ENCODE measurements at places on chromosomes 2 and 18.

- DNase-seq, result no peak
These were observed 254.0 kb upstream of the DSEL start for GRCh38 chr18:67770520-67770919.

GRCh38 chr2:140929849-140930248, 1201.0 kb downstream of the LRP1B start:
- peak; percentile 5 for DNase-seq

DNA sequence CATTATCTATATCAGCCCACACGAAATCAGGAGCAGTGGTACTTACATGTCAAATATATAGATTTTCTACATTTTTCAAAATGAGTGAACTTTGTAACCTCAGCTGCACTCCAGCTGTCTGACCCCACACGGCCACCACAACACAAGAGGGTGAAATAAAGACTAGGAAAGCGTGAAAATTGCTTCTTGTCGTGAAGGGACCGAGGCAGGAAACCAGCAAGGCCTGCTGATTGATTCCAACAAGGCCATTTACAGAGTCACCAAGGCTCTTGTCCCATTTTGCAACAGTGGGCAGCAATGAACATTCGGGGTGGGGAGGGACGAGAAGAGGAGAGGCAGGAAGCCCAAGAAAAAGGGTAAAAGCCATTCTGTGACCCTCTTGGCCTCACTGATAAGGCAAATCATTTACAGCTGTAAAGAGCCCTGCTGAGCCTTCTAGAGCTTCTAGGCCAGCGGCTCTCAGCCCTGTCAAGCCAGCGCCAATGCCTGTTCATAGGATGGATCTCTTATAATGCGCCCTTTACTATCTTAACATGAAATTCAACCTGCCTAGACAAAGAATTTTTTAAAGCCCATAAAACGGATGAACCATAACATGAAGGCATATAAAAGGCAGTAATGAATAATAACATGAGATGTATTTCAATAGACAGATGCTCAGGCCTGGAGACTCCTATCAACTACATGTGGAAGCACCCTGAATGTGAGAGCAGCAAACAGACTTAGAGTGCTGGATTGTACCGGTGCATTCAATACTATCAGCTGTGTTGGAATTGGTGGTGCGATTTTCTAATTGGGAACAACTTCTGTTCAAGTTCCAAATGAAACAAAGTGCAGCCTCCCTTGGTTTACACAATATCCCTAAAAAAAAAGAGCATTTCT, 269.0 kb downstream of the CDCA7 start:
- DNase-seq, result no peak

DNA sequence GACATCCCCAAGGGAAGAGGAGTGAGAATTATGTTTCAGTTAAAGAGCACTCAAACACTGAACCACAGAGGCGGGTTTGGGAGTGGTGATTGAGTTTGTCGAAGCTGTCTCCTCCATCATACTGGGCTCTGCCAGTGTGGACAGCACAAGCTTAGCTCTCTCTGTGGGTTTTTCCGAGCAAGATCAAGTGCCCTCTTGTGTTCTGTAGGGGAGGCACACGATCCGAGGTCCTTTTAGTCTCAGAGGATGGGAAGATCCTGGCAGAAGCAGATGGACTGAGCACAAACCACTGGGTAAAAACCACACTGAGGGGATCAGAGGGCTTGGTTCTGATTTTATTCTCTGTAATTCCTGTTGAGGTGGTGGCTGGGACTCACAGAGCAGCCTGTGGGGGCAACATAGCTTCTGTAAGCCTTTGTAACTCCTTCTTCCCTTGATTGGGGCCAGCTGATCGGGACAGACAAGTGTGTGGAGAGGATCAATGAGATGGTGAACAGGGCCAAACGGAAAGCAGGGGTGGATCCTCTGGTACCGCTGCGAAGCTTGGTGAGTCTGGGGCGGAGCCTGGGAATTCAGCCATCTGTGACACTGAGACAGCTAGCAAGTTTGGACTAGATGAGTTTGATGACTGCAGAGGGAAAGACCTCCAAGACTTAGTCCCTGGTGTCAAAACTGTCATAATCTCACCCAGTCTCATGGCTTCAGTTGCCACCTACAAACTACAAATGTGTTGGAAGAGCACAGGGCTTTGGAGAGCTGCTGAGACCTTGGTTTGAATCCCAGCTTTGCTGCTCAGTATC, 2.0 kb downstream of the NAGK start:
- DNase-seq, result peak; percentile 35

DNA sequence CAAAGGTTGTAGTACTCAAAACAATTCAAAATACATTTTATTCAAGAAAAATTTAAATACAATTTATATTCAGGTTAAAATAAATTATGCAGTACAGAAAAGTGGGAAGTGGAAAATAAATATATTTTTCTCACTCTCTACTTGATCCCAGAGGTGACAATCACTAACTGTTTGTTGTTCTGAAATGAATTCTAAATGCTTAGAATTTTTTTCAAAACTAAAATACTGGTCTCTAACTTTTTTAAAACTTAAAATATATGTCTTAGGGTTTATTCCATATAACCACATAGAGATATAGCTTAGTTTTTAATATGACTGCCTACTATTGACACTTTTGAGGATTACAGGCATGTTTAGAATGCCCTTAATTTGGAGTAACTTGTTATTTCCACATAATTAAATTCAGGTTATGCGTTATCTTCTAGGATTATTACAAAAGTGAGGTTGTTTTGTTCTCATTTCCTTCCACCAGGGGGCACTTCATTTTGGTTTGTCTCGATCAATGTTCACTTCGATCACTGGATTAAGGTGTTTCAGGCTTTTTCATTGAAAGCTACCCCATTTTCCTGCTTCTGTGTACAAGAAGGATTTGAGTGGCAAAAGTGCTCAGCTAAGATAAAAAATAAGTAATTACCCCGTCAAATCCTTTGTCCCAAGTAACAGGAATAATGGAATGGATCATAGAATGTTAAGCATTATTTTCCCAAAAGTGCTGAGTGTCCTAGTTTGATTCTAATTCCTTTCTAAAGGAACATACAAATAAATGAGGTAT, 27.1 kb upstream of the TFPI start:
- DNase-seq, result peak; percentile 35

- DNase-seq, result no peak
These were observed 29.2 kb downstream of the ANKRD44 start for GRCh38 chr2:197281421-197281820.

DNA sequence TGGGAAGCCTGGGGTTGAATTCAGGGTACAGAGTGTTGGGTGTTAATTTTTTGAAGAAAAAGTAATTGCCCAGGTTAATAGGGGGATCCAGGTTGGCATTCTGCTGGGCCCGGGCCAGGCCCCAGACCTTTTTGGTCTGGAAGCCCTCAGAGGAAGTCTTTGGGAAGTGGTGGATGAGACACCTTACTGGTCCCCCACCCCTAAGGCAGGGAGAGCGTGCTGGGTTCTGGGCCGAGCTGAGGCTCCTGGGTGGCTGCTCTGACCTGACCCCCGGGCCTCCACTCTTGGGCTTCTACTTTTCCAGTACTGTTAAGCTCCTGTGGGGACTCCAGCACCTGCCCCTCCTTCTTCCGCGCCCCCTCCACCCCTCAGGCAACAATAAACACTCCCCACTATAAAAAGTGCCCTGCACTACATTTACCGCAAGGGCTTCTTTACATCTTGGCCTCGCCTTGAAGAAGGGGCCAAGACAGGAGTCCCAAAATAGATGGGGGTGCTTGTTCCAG, 753 bp upstream of the HOXD3 start:
- no peak for DNase-seq

GRCh38 chr2:106316915-106317314, 122.8 kb upstream of the UXS1 start:
- DNase-seq, result no peak
